ENCODE measurements at places on chromosomes 5 and 9.

GRCh38 chr9:130982636-130983358 lies 26.2 kb upstream of the LAMC3 start:
- peak; percentile 73 for DNase-seq

- no peak for DNase-seq
Measured at GRCh38 chr5:124203303-124203702, 543.1 kb downstream of the ZNF608 start.

DNA sequence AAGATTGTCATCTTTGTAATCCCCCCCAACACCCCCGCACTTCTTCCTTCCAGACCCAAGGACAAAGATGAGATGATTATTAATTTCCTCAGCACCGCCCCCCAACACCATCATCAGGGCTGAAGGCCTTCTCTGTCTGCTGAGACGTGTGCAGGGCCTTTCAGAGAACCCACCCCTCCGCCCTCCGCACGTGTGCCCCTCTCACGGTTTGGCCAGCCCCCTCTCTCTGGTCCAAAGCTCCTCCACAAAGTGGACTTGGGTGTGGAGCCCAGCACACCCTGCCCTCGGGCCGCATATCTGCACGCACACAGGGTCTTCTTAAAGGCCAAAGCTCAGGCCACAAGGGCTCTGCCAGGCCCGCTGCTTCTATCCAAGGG lies 32.0 kb downstream of the PAX5 start:
- no peak for DNase-seq

DNA sequence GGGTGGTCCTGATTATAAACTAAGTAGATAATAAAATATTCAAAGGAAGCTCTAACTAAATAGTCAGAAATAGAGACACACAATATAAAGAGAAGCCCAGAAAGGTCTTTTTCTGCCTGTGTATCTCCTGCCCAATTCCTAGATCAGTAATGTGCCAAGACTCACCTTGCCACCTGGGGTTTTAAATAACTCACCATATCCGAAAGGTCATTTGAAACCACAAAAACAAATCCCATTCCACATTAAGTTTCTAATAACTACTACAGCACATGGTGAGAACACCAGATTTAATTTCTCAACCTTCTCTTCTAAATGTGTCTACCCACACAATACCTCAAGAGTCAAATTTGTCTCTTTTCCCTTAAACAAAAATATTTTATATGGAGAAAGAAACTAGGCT lies 75.2 kb downstream of the ZNF608 start:
- no peak for DNase-seq

GRCh38 chr5:6365142-6365976 lies 13.0 kb downstream of the MED10 start:
- DNase-seq, result no peak

GRCh38 chr5:14864181-14864812 lies 7.3 kb downstream of the ANKH start:
- DNase-seq, result no peak

GRCh38 chr5:65163698-65164097 lies 318.0 kb downstream of the ADAMTS6 start:
- no peak for DNase-seq

DNA sequence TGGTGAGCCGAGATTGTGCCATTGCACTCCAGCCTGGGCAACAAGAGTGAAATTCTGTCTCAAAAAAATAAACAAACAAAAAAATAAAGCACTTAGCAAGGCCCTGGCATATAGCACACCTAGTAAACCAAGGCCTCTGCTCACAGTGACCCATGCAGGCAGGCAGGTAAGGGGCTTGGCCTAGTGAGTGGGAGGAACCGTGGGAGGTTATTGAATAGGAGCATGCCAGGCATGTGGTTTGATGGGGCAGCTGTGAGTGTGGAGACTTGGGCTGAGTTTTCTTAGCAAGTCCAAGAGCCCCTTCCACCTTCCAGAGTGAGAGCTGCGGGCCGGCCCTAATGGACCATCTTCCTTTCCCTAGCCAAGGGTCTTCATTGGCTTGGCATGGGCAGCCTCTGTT lies 4.5 kb upstream of the NDST1 start:
- no peak for DNase-seq

- DNase-seq, result no peak
Measured at GRCh38 chr9:121820286-121821005, 169.0 kb downstream of the DAB2IP start.

- no peak for DNase-seq
Measured at GRCh38 chr9:27528886-27529315, 713 bp downstream of the MOB3B start.

DNA sequence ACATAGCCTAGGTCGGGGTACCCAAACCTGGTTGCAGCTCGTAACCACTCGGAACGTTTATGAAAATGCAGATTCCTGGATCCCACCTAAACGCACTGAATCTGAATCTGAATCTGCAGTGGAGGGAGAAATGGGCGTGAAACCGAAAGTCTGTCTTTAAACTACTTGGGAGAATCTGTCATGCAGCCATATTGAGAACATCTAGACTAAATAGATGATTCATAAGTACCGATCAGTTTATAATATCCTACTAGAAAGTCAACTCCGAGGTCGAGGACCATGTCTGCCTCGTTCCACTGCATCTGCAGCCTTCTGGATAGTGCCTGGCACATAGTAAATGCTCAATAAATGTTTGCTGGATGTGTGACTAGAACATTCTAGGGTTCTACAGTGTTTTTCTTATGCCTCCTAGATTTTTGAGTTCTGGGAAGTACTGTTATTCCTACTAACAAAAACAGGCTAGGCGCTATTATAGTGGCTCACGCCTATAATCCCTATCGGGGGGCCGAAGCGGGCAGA lies 632 bp downstream of the COQ4 start:
- no peak for DNase-seq

GRCh38 chr5:71631070-71631469 lies 43.9 kb downstream of the MCCC2 start:
- DNase-seq, result no peak

DNA sequence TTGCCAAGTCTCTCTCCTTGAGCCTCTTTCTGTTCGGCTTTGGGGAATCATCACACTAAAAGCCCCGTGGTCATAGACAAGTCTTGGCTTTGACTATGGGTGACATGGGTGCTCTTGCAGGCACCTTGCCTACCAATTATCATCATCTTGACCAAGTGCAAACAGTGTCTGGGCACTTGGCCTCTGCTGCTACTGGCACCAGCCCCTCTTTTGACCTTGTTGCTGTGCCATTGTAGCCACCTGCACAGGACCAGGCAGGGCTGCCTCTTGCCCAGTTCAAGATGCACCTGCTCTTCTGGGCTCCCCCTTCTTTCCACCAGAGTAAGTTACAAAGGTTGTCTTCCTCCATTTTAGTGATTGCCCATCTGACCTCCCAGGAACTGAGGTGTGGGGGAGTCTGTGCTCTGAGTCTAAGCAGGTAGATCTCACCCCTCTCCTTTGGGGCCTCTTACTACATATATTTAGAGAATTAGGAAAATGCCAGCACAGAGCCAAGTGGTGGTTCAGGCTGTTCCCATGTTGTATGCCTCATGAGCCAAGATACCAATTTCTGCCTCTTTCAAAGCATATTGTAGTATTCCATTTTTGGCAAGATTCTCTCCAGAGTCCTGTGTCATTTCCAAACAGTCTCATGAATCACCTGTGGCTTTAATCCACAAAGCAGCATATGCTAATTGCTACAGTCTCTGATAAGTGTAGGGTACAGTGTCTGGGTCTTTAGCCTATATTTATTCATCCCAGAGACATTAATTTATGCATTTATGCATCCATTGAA lies 142.9 kb upstream of the DAP start:
- no peak for DNase-seq

Data from DMS153 (cell line).